ENCODE measurements at places on chromosomes 7 and 10. TPM values are rescaled to one million over a fixed set of nuclear protein-coding genes. Genes with fewer than 3 reads are reported as not detected.

Gene KCNH2
- total RNA-seq: 1.7 TPM

Gene SFRP4
- total RNA-seq: 59.5 TPM

Gene PRSS58
- not detected for total RNA-seq

Gene GIMAP4
- not detected for total RNA-seq

Gene NUB1
- 55.7 TPM for total RNA-seq

Gene VSTM2A
- not detected for total RNA-seq

Gene INSYN2A
- total RNA-seq: 0.13 TPM

Gene AZGP1
- not detected for total RNA-seq

Gene AMZ1
- total RNA-seq: 0.86 TPM

Gene ARHGEF5
- 5.6 TPM for total RNA-seq

Gene PIP
- not detected for total RNA-seq

Gene ABCA13
- 0.13 TPM for total RNA-seq

Gene ADAM8
- 0.65 TPM for total RNA-seq

Gene OIT3
- 0.43 TPM for total RNA-seq

Gene AUTS2
- total RNA-seq: 70.3 TPM

Gene ANKRD2
- total RNA-seq: 1.0 TPM
